ENCODE measurements at places on chromosomes 1 and 21.

DNA sequence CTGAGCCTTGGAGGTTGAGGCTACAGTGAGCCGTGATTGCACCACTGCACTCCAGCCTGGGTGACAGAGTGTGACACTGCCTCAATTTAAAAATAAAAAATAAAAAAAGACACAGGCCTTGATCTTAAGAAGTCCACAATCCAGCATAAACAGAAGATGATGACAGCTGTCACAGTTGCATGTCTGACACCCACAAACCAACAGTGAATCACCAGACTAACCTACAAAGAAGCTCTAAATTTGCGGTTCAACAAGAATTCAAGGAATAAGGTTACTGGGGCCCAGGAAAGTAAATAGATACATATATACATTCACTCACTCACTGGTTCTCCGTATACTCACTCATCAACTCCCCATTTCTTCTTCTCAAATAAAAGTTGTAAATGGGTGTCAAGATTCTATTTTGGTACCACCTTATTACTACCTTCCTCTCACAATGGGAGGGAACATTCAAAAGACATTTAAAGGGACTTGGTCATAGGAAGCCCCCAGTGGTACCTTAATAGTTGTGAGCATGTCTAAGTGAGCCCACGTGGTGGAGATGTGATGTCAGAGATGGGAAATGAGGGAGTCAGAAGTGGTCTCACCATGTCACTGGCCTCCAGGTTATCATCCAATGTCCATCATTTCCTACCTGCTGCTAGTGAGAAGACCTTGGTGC, 66.9 kb upstream of the PRDX6 start:
- no peak for DNase-seq

GRCh38 chr1:47763591-47764171, 233.5 kb downstream of the TRABD2B start:
- no peak for DNase-seq

- no peak for DNase-seq
Observed at GRCh38 chr1:109354929-109355328, 42.8 kb downstream of the SORT1 start.

DNA sequence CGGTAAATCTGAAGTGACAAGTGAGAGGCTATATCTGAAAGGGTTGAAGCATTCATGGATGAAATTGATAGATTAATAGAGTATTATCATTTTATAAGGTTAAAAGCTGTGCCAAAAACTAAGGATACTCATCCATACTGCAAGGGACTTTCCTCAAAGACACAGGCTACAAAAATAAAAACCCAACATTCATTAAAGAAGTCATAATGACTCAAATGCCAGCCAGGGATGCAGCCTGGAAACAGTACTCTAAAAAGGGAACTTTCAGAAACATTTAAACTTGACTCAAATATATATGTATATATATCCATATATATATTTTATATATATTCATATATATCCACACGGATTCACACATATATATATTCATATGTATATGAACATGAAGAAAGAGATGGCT, 1.1 kb upstream of the TIAM1 start:
- DNase-seq: no peak

- peak; percentile 37 for DNase-seq
Observed at GRCh38 chr21:33434770-33435360, 31.7 kb downstream of the IFNGR2 start.

GRCh38 chr1:187257476-187257875, 428.7 kb downstream of the PLA2G4A start:
- DNase-seq: no peak

DNA sequence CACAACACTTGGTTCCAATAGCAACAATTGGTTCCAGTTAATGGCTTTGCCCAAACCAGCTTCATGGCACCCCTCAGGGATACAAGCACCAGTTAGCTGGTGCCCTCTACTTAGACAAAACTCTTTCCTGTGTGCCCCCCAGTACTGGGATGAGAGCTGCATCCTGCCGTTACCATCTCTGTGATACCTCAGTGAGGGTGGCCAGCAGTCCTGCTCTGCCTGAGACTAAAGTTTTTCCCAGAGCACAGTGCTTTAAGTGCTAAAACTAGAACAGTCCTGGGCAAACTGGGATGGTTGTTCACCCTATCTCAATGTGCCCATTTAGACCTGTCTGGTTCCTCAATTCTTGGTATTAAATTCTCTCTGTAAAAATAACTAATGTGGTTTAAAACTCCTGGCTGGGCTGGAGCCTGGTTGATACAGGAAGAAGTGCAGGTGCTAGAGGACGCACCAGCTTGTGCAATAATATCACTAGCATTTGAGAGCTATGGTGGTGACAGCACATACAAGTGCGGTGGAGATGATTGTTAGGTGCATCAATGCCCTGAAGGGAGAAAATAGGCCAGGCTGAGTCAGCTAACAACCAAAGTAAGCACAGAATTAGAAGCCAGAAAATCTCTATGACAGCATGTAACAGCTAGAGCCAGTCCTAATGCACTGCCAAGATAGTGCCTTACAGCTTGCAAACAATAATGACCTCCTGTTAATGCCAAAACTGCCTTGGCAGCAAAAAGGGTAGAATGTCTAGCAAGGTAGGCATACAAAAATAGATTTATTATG, 179.8 kb upstream of the GALNT2 start:
- DNase-seq: no peak

DNA sequence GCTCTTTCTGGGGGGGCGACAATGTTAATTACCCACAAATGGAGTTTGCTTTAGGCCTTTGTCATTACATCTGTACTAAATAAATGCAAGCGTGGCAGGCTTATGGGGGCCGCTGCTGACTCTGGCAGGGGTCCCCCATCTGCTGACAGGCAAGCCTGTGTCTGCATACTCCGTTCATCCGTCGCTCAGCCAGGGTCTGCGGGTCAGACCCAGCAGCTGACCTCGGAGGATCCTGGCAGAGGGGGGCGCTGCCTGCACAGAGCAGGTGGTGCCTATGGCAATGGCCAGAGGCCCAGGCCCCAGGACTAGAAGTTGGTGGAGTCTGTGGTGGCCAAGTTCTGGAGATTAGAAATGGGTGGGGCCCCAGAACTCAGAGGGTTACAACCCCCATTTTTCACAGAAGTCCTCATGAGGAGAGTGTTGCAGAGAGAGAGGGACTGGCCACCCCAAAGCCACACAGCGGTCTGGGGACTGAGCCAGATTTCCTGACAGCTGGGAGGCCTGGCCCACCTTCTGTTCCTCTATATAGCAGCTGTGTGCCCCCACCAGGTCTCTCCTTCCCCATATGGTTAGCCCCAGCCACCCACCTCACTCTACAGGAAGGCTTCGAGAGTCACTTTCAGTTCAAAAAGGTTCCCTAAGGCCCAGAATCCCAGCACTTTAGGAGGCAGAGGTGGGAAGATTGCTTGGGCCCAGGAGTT, 31.0 kb downstream of the TTC39A start:
- no peak for DNase-seq

- no peak for DNase-seq
Observed at GRCh38 chr21:16376673-16377072, 646.9 kb downstream of the USP25 start.
